ENCODE measurements at places on chromosomes 11 and 22.

DNA sequence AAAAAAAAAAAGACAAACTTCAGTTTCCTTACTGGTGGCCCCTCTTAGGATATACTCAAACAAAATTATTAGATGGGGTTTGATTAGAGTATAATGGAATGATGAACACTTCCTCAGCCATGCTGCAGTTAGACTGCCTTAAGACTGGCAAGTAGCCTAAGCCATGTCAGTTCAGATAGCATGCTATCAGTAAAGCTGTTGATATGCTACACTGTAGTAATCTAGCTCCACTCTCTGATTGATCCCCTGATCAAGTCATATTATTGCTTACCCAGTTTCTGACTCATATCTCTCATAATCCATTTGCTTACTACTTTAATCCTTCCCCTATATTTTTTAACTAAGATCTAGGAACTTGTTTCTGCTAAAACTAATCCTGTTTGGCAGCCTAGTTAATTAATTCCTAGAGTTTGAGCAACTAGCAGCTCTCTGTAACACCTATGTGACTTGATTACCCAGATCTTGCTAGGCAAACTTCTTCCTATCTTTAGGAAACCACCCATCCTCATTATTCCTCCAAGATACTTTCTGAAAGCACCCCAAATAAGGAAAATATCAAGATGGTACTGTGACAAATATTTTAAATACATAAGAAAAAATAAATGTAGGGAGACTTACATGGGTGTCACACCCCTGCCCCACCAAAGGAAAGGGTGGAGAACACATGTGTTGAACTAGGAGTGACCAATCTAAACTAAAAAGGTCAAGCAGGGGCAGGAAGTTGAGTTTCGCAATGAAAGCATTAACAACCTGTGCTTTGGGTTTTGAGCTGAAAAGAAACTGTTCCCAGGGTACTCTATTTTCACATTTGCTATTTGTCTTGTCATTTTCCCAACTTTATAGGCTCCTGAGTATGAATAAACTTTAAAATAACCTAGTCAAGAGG, 43.2 kb downstream of the PIK3C2A start:
- DNase-seq = no peak

DNA sequence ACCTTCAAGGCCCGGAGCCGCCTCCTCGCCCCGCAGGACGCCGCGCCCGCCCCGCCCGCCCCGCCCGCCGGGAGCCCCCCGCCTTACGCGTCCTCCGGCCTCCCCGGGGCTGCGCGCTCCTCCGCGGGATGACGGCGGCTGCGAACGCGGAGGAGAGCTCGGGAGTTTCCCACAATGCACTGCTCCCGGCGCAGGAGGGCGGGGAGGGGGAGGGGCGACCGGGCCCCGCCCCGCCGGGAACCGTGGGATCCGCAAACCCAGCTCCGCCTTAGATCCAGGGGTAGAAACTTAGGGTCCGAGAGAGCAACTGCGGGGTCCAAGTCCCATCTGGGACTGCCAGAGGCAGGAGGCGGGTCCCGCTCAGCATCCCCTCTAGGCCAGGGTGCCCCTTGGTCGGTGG, at the start of gene CEND1:
TSS of gene CEND1 (minus strand) at position 148 of the 400 bp plus-strand sequence. CDS start 1,514 bp downstream, outside the sequence.
- no peak for DNase-seq

DNA sequence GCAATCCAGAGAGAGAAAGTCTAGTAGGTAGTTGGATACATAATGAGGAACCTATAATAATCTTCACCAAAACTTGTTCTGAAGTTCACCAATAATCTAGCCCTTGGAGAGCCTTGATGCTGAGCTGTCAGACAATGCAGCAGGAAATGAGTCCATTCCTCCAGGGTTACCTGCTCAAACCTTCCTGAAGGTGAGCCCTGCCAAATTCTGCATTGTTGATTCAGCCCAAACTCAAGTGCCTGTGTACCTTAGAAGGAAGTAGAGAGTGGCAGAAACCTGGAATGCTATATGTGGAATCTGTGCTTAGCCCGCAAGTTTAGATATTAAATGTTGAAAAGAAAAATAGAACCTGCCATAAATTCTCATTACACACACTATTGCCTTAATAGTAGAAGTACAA, 77.4 kb upstream of the SPON1 start:
- DNase-seq = no peak

- no peak for DNase-seq
Measured at GRCh38 chr11:59205648-59206047, 7.1 kb downstream of the MPEG1 start.

DNA sequence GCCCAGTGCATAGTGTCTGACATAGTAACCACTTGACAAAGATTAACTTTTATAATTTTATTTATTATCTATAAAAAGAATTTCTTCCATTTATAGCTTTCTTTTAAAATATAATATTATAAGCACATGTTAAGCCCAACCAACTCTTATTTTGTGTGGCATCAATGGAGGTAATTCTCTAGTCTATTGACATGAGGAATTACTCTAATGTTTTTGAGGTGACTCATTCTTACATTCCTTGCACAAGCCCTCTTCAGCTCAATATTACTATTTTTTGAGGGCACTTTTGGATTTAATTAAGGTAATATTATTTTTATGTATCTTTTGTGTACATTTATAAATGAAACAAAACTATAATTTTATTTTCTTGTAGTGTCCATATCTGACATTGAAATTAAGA, 59.6 kb downstream of the AASDHPPT start:
- no peak for DNase-seq
